PC-3 (cell line): ENCODE measurements at places on chromosomes 5 and 9.

DNA sequence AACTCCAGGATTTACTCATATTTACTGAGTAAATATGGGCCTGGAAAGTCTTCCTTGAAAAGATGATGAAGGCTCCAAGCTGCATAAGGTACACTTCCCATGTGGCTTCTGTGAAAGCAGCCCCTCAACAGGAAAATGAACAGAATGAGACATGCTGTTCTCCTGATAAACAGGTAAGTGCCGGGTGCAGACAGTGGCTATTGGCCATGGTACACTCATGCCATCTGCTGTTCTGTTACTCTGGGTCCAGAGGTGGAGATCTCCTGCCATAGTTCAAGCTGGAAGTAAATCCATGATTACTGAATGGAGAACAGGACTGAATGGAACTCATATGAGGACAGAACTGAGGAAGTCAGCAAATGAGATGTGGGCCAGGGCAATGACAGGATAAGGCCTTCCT is 103.6 kb downstream of the SLIT3 start:
- DNase-seq: peak; percentile 51

DNA sequence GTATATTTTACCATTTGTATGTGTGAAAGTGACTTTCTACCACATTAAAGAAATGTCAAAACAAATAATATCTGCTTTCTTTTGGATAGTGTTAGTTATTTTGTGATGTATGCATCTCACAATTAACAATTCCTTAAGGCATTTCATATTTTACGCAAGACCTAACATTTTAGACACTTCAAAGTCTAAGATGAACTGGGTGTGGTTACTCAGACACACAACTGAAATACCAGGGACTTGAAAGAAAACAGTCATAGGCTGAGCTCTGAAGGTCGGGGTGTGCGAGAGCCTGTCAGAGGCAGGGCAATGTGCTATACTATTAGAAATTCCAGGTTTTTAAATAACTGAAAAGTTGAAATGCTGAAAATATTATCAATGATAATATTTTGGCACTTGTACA is 44.5 kb upstream of the ZNF622 start:
- no peak for DNase-seq

GRCh38 chr9:127606043-127606442 is 6.0 kb upstream of the STXBP1 start:
- no peak for DNase-seq

DNA sequence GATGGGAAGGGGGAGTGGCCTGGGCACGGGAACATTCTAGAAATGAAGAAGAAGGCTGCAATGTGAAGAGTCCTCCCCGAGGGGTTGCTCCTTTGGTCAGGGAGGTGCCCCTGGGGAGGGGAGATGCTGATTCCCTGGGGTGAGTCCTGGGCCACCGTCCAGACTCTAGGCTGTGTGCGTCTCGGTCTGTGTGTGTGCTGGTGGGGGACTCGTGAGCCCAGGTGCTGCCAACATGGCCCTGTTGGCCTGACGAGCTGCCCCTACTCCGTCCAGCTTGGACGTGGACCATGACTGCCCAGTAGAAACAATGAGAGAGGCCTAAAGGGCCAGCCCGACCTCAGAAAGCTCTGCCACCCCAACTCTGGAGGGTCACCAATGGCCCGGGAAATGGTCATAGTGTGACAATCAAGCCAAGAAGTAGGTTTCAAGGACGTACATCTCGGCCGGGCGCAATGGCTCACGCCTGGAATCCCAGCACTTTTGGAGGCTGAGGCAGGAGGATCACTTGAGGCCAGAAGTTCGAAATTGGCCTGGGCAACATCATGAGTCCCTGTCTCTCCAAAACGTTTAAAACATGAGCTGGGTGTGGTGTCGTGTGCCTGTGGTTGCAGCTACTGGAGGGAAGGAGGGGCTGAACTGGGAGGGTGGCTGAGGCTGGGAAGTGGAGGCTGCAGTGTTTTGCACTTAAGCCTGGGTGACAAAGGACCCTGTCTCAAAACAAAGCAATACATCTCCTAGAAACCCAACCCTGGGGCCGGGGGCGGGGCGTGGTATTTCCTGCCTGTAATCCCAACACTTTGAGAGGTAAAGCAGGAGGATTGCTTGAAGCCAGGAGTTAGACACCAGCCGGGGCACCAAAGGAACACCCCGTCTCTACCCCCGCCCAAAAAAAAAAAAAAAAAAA is 17.0 kb downstream of the LHX3 start:
- no peak for DNase-seq

- peak; percentile 48 for DNase-seq
Observed at GRCh38 chr5:132961887-132962286, 1.5 kb downstream of the AFF4 start.

DNA sequence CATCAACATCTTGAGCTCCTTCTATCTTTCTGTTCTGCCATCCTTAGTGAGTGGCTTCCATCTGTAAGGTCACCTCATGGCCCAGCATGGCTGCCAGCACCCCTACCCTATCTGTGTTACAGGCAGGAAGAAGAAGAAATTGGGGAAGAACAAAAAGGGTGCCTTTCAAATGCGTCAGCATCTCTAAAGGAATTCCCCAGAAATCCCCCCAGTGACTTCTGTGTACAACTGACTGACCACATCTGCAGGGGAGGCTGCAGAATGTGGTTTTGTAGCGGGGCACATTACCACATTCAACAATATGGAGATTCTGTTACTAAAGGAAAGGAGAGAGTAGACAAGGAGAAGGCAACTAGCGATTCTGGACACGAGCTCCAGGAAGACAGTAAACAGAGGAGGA is 40.1 kb downstream of the ALG2 start:
- no peak for DNase-seq

DNA sequence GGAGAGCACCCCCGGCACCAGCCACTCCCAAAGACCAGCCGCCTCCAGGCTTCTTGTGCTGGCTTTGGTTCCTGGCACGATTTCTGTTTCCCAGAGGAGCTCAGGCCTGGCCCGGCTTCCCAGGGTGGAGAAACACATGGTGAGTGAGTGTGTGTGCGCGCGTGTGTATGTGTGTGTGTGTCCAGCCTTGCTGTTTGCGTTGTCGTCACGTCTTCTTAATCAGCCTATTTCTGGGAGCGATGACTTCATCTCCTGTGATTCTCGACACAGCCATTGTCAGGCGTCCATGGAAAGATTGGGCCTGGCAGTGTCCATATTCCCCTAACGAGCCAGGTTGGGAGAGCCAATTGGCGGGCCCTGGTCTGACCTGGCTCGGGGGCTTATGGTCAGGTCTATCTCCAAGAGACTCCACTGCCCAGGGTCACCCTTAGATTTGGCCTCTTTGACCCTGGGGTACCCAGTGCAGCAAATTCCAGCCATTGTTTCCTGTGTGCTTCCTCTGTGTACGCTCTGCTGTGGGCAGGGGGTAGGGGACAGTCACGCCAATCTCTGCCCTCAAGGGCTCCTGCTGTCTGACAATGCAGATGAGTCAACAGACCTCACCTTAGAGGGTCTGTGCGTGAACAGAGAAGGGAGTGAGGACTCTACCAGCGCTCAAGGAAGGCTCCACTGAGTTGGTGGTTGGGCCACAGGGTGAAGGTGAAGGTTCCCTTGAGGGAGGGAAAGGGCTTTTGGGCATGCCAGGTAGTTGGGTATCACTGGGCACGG is 73.8 kb downstream of the DAB2IP start:
- DNase-seq: no peak

GRCh38 chr5:111227801-111228200 is 3.6 kb downstream of the CAMK4 start:
- peak; percentile 45 for DNase-seq

DNA sequence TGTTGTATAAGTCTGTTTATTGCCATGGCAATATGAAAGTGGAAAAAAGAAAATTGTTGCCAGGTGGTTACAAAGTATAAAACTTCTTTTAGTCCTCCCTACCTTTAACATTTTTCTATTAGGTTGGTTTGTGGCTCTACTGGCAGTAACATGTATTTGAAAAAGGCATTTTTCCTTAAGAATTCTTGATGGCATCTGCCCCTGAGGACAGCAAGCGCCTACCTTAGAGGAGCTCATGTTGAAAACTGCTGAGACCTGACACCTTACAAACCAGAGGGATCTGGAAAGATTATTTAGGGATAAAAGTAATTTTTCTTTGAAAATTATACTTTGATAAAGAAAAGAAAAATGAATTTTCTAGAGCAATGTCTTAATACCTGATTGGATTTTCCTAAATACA is 208.1 kb downstream of the CAVIN4 start:
- no peak for DNase-seq

- peak; percentile 77 for DNase-seq
Observed at GRCh38 chr9:36328798-36329411, 70.7 kb upstream of the GNE start.

GRCh38 chr5:80866371-80866770 is 93.8 kb upstream of the RASGRF2 start:
- no peak for DNase-seq

GRCh38 chr9:121947775-121948174 is 145.3 kb downstream of the TTLL11 start:
- DNase-seq: no peak

- DNase-seq: no peak
Observed at GRCh38 chr5:179875741-179876609, 17.4 kb upstream of the MRNIP start.

DNA sequence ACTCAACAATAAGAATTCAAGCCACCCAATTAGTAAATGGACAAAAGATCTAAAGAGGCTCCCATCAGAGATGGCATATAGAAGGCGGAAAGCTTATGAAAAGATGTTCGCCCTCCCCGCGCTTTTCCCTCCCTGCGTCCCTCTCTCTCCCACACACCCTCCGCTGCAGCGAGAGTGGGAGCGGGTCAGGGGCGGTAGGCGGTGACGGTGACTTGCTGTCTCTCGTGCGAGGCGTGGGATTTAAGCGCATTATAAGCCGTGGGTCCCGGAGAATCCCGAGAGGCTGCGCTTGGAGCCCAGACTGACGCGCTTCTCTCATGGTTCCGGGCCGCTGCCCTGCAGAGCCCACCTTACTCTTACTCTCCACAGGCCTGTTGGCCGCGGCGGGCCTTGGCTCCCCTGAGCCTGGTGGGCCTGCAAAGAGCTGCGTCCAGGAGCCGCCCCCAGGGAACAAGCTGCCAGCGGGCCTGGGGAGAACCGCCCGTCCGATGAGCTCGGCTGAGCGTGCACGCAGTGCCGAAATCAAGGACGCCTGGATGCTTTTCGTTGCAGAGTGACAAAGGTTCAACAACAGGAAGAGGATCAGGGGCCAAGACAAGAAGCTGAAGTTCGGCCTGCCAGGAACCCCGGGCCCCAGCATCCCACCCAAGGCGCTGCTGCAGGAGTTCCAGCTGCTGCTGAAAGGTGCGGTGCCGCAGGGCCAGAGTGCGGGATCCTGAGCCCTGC is 42.6 kb upstream of the BICD2 start:
- no peak for DNase-seq

DNA sequence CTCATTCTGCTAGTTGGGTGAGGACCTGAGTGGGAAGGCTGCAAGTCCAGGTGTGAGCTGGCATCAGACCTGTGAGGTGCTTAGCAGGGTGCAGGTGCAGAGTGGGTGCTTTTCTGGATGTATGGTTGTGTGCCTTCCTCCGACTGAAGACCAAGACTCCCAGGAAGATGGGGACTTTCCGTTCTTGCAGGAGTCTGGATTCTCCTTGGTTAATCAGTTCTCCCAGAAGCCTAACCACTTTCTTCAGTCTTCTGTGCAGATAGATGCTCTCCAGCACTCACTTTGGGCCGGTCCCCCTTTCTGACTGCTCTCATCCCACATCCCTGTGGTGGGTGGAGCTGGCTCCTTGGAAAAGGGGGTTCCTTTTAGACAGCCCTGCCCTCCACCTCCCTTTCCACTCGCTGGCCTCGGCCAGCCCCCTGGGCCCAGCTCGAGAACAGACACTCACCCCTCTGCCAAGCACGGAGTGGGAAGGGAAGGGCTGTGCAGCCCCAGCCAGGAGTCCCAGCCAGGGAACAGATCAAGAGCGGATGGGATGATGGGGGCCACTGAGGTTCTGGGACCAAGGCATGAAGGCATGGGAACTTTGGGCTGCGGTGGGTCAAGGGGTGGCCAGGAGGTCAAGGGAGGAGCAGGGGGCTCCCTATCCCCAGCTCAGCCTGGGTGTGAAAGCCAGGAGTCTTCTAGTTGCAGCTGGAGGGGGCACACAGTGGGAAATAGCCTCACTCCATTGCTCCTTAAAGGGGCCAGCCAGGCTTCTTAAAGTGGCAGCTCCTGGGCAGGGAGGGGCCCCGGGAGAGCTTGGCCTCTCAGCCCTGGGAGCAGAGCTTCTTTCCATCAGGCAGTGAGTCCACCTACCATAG is 62.4 kb downstream of the FGF18 start:
- DNase-seq: no peak

GRCh38 chr5:163947848-163948666 is 442.6 kb downstream of the MAT2B start:
- no peak for DNase-seq

DNA sequence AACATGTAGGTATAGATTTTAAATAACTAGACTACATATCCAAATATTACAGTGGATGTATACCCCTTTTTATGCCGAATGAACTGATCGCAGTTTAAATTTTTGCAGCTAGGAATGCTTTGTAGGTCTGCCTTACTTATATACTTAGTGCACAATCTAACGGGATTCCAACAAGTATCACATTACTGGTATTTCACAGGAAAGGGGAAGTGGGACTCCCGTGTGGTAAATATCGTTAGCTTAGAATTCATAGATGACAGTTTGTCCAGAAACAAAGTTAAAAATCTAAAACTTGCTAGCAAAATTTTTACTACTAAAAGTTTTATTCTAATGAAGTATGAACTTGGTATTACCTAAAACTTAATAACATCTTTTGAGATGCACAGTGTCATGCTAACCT is 193.5 kb upstream of the TLX3 start:
- DNase-seq: no peak

GRCh38 chr9:123335193-123335985 is 20.6 kb upstream of the CRB2 start:
- DNase-seq: no peak

DNA sequence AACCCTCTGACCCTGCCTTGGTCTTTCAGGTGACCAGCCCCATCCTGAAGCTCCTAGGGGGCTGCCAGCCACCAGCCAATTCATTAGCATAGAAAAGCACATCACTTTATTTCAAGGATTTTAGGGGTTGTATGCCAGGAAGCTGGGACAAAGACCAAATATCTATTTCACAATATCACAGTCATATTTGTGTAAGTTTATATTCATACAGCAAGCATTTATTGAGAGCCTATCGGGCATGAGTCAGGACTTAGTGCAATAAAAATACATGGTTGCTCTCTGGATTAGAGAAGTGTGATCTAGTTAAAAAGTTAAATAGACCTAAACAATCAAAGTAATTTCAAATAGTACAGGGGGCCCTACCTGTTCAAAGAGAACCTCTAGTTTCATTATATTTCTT is 113.8 kb downstream of the ERCC6L2 start:
- peak; percentile 57 for DNase-seq

DNA sequence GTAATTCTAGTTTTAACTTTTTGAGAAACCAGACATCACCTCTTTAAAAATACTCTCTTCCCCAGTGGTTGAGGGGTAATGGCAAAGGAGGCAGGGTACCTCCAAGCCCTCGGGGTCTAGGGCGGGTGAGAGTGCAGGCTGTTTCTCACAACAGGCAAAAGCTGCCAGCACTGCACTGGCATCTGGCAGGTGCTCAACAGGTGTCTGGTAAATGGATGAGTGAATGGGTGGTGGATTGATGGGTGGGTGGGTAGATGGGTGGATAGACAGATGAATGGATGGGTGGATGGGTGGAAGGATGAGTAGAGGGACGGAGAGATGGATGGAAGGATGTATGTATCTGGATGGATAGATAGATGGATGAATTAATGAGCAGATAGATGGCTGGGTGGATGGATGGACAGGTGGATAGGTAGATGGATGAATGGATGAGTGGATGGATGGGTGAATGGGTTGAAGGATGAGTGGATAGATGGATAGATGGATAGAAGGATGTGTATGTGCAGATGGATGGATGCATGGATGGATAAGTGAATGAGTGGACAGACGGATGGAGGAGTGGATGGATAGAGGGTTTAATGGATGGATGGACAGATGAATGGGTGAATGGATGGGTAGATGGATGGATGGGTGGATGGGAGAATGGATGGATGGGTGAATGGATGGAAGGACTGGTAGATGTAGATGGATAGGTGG is 84.6 kb downstream of the COL5A1 start:
- no peak for DNase-seq
